Sciatic nerve (tissue), 2 donors: ENCODE measurements at places on chromosomes 6 and 20. TPM values are rescaled to one million over a fixed set of nuclear protein-coding genes. Genes with fewer than 3 reads are reported as not detected.

Gene ZSCAN23
- total RNA-seq: 6.5 TPM

Gene TBCC
- 12.7 TPM for total RNA-seq

Gene TFAP2C
- 0.31 TPM for total RNA-seq

DNA sequence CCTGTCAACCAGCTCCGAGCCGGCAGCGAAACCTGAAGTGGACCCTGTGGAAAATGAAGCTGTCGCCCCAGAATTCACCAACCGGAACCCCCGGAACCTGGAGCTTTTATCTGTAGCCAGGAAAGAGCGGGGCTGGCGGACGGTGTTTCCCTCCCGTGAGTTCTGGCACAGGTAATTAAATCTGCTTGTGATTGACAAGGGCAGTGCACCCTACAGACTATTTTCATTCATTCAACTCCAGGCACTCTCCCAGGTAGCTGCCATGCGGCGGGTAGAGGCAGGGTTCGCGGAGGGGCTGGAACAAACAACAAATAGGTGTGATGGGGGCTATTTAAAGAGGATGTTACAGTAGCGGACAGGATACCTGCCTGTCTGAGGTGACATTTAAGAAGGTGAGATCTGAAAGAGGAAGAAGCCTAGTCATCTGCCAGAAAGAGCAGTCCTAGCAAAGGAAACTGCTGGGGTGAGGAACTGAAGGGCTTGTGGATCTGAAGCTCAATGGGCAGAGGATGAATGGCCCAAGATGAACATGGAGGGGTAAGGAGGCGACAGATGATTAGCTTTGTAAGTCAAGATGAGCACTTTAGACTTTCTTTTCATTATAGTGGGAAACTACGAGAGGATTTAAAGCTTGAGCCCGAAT, 810 bp downstream of the MRPL18 start:
- peak; percentile 65 for DNase-seq

DNA sequence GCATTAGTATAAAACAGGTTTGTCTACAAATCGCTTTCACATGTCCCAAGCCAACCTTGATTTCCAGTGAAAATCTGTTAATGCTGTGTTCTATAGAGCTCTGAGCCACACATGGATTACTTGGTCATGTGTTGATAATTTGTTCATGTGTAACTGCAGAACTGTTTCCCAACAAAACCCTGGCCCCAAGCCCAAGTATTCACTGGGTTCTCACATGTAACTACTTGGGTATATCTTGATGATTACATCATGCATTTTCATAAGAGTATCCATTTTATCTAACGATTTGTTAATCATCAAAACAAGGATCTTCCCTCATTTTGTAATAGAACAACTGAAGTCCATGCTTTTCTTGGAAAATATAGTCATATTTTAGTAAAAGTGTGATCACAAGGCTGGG, 657.6 kb downstream of the PRKN start:
- no peak for DNase-seq

DNA sequence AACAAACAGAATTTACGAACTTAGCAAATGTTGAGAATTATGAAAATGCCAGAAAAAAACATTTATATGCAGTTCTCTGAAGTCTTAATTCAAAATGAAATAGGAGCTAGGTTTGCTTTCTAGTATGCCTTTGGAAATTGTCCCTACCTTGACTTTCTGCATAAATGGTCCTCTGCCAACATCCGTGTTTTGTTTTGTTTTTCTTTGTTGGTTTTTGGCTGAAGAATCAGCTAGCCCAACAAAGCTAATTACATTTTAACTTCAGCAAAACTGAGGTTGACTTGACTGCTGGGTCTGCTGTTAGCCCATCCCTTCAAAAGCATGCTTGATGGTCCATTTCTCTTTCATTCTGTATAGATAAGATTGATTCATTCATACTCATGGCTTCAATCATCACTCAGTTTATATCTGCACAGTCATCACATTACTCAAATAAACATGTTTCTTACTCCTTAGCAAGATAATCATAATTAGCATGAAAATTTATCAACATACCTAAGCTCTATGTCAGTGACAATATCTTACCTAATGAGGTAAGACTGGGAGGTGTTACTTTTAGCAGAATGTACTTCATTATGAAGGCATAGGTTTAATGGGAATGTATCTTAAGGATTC, 76.4 kb downstream of the ADGRB3 start:
- no peak for DNase-seq

DNA sequence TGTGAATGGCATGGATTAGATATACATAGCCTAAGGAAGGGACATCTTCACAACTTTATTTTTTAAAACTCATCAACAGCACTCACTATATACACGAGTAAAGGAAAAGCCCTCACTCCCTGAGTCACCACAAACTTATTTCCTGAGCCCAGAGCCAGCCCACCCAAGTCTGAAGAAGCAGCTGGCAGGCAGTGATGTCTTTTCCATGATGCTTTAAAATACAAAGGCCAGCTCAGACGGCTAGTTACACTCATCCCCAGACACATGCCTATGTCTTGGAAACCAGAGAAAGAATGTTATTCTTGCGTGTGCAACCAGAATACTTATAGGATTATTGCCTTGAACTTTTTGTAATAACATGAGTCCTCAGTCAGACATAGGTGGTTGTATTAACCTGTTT, 114.4 kb downstream of the ADGRG6 start:
- DNase-seq: no peak

GRCh38 chr6:36334832-36335459, 1.7 kb downstream of the BNIP5 start:
- no peak for DNase-seq

DNA sequence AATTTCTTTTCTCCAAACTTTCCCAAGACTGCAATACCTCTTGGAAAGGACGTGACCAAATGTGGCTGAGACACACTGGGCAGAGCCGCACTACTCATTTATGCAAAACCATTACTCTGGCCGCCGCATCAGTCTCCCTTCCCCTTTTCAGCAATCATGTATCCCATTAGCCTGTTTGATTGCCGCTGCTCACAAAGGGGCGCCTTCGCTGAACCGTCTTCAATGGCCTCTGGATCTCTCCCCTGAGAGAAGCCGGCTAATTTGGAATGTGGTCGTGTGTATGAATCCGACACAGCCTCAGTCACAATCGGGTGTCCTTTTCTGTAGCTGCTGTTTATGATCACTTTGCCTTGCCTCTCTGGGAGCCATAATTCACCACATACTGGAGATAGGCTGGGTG, 361.1 kb downstream of the ZFAND3 start:
- DNase-seq: peak; percentile 35
